CD4-positive, alpha-beta T cell treated with Interferon alpha-2 for 1 hour (primary cell): ENCODE measurements at places on chromosomes 5 and 9.

DNA sequence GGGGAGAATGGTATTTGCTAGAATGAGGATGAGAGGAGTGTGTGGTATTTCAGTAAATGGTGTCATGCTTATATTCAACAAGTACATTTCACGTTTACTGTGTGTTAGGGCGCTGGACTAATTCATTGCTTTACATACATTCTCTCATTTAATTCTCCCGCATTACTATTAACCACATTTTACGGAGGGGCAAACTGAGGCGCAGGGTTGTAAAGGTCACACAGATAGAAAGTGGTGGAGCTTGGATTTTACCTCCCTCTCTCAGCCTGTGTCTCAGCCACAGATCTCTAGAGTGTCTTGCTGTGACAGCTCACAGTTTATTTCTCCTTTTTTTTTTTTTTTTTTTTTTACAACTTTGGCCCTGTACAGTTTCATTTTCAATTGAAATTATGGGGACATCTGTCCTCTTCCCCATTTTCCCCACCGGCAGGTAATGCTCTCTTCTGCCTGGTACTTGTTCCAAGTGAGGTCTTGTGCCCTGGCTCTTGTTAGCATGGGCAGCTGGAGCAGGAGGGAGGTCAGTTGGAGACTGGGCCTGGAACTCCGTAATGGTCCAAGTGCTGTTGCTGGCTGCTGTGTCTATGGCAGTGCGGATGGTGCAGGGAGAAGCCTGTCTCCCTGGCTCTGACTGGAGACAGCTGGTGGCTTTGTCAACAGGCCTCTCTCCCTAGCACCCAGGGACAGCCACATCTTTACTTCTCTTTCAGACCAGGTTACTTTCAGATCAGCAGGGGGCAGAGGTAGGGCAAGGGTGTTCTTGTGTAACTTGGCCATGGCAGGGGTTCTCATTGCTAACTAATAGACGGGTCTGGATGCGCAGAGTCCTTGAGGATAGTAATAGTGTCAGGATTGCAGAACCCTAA, 20.5 kb upstream of the NDST1 start:
- no peak for DNase-seq

DNA sequence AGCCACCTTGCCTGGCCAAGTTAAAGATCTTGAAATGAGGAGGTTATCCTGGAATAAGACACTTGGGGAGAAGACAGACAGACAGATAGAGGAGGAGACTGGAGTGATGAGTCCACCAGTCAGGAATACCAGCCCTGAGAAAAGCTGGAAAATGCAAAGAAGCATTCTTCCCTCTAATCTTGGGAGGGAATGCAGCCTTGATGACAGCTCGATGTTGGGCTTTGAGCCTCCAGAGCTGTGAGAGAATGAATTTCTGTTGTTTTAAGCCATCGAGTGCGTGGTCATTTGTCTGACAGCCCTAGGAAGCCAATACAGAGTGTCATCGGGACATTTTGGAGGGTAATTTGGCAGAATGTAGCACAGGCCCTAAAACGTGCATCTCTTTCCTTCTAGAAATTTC, 199.1 kb upstream of the IER5L start:
- DNase-seq: no peak

DNA sequence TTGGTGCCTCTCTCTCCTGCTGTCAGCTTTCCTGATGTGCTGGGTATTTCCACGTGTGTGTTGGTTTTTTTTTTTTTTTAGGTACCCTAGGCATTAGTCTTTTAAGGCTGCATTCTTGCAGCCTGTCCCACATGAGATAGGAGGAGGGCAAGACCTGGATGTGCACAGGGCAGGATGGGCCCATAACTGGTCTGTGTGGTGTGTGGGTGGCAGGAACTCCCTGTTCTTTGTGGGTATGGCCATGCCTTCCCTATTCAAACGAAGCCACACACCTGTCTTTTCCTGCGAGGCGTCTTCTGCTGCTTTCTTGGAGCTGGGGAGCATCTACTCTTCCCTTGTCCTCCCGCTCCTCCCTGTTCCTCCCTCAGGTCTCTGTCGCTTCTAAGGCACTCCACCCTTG, 6.8 kb downstream of the SYK start:
- DNase-seq: no peak

DNA sequence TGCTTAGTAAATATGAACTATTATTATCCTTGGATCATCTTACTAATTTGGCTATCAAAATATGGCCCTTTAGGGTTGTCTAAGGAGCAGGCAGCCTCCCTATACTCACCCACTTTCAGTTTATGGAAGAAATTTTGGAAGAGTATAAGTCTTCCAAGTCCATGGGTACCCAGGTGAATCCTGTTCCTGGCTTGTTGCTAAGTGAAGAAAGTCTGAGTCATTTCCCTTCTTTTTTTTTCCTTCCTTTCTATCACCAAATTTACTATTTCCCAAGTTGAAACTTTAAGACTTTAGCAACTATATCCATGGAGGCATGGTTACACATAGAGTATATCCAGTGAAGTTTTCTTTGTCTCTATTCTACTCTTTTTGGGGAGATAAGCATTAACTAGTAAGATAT, 184.0 kb upstream of the ACTBL2 start:
- no peak for DNase-seq

DNA sequence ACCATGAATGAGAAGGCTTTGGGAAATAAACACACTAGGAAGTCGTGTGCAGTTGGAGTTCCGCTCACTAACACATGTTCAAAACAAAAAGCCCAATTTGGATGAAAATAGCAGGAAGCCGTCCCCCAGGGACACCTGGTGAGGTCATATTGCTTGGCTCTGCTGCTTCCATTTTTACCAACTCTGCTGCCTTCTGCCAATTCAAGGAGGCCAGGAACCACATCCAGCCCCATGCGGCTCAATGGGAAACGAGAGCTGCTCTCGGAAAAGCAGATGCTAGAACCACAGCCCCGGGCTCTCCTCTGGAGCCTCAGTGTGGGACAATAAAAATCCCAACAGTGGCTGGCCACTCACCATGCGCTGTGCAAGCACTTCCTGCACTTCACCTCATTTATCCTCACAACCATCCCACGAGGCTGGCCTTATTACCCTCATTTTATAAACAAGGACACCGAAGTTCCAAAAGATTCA, 13.4 kb downstream of the ADAM19 start:
- DNase-seq: no peak

- DNase-seq: no peak
Measured at GRCh38 chr5:174057206-174057605, 11.7 kb downstream of the NSG2 start.

DNA sequence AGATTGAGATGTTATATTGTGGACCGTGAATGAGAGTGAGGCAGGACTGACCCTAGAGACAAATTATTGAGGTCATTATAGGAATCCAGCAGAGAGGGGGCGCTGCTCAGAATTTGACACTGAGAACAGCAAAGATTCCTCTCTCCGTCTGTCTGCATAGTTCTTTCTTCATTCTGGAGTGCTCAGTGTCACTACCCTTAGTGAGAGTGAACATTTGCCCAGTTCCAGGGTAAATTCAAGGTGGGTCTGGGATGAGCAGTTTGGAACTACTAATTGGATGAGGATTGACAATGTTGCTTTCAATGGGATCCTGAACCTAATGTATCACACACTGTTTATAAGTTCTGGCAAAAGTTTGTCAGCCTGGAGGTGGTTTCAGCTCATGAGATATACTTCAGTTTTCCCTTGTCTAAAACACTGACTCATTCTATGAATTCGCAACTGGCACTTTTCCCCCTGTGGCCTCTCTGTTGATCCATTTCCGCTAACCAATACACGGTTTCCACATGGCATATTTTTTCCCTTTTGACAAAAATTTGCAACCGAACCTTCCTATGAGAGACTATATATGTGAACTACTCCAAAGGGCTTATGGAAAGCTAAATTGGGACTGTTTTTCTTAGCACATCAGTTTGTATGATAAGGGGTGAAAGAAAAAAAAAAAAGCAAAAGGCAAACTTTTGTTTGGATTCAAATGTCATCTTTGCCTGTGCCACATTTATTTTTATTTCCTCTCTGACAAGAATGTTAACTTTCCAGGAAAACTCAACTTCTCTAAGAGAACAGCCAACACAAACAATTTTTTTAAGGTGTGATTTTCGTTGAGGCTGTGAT, 1240.7 kb upstream of the WWC1 start:
- no peak for DNase-seq

DNA sequence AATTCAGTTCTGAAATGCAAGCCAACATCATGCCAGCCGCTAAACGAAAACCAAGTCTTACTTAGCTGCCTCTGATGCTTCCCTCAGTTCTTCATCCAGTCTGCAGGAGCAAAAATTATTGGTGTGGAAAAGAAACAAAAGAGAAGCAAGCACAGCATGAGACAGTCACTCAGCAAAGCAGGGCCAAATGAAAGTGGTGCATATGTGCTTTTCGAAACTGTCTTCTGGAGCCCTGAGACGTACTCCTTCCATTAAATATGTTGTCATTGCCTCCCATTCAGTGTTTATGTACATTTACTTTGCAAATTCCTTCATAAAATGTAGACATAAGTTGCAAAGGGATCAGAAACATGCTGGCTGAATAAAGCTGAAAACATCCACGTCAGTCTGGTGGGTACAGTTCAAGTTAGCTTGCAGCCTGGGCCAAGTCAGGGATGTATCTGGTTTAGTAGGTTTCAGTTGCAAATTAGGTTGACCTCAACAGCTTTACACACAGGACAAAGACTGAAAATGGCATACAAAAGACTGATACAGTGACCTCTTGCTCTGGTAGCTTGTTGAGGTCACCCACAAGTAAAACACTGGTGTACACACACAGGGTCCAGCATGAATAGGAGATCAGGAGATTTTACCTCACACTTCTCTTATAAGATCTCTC, 139.7 kb upstream of the PCA3 start:
- no peak for DNase-seq

- DNase-seq: no peak
Measured at GRCh38 chr9:15332939-15333338, 25.9 kb upstream of the TTC39B start.

DNA sequence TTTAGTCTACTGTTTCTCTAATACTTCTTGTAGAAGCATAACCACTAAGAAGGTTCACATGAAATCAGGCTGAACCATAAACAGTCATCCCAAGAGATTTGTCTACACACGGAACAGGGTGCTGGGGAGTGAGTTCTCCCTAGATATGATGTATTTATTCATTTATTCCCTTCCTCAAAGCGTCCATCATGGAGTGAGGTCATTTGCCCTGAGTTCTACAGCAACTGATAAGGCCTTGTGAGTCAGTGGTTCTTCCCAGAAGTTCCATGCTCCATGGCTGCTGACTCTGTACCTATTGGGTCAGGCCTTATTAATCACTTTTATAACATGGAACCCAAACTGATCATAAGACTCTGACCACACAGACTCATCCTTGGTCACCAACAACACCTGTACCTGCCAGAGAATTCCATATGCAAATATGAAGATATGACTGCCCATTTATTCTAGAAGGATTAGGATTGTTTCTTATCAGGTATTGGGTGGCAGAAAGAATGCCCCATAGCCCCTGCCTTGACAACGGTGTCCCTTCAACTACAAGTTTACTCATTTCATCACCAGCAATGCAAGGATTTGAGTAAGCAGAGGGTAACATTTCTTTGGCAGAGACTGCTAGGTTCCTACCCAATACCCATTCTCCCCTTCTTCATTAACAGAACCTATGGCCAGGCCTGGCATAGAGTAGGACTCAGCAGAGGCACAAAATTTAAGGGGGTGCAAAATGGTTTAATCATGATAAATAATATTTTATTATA, 118.1 kb downstream of the LHFPL2 start:
- no peak for DNase-seq

DNA sequence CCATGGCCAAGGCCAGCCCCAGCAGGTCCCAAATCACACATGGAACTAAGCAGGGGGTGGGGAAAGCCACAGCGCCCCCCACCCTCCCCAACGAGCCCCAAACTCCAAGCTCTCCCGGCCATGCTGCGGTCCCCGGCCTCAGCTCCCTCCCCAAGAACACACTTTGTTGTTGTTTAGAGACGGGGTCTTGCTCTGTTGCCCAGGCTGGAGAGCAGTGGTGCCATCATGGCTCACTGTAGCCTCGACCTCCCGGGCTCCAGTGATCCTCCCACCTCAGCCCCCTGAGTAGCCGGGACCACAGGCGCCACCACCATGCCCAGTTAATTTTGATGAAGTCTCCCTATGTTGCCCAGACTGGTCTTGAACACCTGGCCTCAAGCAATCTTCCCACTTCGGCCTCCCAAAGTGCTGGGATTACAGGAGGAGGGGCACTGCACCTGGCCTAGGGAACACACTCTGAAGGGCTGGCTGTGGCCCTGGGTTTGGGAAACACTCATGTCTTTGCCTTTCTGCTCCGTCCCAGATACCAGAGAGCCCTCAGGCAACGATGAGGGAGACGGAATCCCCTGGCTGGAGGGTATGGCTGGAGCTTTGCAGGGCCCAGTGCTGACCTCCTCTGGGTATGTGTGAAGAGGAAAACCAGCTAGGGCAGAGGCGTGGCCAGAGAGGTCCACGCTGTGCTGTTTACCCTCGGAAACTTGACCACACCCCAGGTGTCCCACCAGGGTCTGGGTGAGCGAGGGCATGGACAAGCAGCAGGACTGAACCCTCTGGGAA, 53.2 kb upstream of the UBAC1 start:
- no peak for DNase-seq

DNA sequence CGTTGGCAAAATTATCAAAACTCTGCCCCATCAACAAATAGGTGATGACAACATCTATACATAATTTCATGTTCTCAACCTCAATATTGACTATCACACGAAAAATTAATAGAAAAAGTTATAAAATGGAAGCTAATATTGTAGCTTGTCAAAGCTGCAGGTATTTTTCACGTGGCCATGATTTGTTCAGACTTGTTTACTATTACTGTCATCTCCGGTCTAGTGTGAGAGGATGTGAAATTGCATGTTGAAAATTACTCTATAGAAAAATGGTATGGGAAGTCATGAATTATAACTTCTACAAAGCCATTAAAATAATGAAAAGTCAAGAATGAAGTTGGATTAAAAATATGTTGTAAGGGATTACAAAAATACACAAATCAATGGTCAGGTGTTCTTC, 385.8 kb downstream of the PTPRD start:
- DNase-seq: no peak

- DNase-seq: peak; percentile 73
Measured at GRCh38 chr9:35910613-35911359, 1.5 kb downstream of the SPAAR start.

DNA sequence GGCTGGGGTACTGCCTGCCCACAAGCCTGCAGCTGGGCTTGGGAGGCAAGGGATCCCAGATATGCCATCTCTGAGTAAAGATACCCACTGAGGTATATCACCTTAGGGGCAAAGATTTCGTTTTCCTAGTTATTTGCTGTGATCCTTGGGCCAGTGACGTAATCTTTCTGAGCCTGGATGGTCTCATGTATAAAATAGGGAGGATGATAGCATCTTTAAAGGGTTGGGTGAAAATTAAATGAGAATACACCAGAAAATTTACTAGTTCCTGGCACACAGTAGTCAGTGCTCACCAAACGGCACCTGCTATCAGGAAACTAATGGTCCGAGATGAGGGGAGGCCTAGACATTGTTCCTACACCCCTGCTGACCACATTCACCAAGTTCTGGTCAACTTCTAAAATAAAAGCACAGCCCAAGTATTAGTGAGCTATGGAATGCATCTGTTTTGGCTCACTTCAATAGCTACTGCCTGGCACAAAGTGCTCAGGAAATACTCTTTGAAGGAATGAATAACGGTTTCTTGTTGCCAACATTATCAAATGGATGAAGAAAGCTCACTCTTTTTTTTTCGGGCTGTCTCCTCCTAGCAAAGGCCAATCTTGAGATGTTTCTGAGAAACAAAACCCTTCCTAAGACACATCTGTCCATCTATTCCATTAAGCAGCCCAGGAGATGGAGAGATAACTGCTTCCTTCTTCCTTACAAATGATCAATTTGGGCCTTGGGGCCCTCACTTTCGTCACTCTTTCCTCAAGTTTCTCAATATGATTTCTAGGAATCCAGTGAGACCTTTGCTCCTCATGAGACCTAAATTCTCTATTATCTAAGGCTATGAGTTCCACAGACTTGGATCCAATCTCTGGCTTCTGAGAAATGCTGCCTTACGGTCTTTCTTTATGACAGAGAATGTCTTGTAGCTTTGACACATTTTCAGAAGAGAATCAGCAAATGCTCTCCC, 98.2 kb downstream of the DPYSL3 start:
- DNase-seq: no peak
